ENCODE measurements at places on chromosomes 1 and 21.
A peak's percentile ranks its signal among the peaks of the same experiment; 100 is the strongest.

DNA sequence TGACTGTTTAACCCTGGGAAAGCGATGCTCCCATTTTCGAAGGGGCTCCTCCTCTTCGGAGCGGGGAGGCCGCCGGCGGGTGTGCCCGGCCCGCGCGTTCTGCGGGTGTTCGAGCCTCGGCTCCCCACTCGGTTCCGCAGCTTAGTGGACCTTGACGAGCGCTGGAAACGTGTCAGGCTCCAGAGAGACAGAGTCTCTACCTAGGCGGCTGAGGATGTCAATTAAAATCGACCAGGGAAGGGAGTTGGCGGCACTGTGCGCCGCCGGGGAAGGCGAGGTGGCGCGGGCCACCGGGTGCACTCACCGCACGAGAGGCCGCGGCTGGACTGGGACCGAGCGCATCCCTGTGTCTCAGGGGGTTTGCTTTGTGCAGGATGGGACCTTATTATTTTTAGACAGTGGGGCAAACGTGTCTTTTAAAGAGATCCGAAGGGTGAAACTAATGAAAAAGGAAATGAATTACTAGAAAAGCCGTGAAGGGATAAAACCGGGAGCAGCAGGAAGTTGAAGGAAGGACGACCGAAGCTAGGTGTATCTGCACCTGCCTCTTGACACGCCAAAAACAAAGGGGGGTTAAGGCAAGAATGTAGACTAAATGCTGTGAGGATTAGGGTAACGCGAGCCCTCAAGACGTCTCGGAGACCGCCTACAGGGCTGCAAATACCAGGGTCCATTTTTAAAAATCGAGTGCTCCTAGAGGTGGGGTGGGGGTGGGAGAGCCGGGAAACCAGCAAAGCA is 5.6 kb downstream of the LHX4 start:
- DNase-seq = no peak

GRCh38 chr1:111738133-111738435 is 1.1 kb downstream of the INKA2 start:
- DNase-seq = no peak

- peak; percentile 49 for DNase-seq
Observed at GRCh38 chr21:44800971-44801467, 601 bp downstream of the UBE2G2 start.

- no peak for DNase-seq
Observed at GRCh38 chr1:21384620-21385019, 55.3 kb upstream of the NBPF3 start.

DNA sequence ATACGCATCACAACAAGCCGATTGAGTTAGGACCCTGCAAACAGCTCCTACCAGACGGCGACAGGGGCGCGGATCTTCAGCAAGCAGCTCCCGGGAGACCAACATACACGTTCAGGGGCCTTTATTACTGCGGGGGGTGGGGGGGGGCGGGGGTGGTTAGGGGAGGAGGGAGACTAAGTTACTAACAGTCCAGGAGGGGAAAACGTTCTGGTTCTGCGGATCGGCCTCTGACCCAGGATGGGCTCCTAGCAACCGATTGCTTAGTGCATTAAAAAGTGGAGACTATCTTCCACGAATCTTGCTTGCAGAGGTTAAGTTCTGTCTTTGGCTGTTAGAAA is 162.0 kb downstream of the RUNX1 start:
- no peak for DNase-seq

GRCh38 chr1:244302876-244303609 is 148.7 kb downstream of the ADSS2 start:
- DNase-seq = no peak

DNA sequence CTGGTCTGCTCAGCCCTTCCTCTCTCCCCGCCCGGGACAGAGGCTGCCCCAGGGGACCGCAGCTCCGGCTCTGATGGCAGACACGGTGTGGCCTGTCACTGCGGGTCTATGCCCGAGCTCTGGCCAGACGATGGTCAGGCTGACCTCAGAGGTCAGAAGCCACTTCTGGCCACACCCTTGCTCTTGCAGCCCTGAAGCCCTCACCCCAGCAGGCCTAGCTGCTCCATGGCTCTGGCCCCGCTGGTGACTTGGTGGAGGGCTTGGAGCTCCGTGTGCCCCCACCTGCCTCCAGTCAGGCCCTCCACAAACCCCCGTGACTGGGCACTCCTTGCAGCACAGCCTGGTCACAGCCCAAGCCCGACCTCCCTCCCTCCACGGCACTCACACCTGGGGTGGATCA is 47.6 kb downstream of the PRDM16 start:
- DNase-seq = no peak

GRCh38 chr1:53328009-53328461 is at the start of gene LRP8:
Gene LRP8, minus strand, starts transcription at chr1:53328070. Its CDS starts 158 bp downstream, at chr1:53327912.
- DNase-seq = peak; percentile 73

- peak; percentile 11 for DNase-seq
Observed at GRCh38 chr1:200437556-200438203, 27.8 kb upstream of the ZNF281 start.

GRCh38 chr1:112033439-112034120 is 44.1 kb upstream of the KCND3 start:
- no peak for DNase-seq

GRCh38 chr1:20401405-20402010 is 84.5 kb downstream of the CAMK2N1 start:
- no peak for DNase-seq

- DNase-seq = no peak
Observed at GRCh38 chr1:81004011-81004410, 796.7 kb upstream of the ADGRL2 start.

- DNase-seq = no peak
Observed at GRCh38 chr1:56920591-56921001, 45.2 kb downstream of the C8B start.

- no peak for DNase-seq
Observed at GRCh38 chr1:27333717-27334279, 8.0 kb upstream of the SYTL1 start.
